CD4-positive, CD25-positive, alpha-beta regulatory T cell (primary cell): ENCODE measurements at places on chromosomes 12 and 14. TPM values are rescaled to one million over a fixed set of nuclear protein-coding genes. Genes with fewer than 3 reads are reported as not detected.

- no peak for DNase-seq
These were observed 431 bp upstream of the RHOJ start for GRCh38 chr14:63203618-63204406.

The KRT74 gene
- not detected for total RNA-seq

DNA sequence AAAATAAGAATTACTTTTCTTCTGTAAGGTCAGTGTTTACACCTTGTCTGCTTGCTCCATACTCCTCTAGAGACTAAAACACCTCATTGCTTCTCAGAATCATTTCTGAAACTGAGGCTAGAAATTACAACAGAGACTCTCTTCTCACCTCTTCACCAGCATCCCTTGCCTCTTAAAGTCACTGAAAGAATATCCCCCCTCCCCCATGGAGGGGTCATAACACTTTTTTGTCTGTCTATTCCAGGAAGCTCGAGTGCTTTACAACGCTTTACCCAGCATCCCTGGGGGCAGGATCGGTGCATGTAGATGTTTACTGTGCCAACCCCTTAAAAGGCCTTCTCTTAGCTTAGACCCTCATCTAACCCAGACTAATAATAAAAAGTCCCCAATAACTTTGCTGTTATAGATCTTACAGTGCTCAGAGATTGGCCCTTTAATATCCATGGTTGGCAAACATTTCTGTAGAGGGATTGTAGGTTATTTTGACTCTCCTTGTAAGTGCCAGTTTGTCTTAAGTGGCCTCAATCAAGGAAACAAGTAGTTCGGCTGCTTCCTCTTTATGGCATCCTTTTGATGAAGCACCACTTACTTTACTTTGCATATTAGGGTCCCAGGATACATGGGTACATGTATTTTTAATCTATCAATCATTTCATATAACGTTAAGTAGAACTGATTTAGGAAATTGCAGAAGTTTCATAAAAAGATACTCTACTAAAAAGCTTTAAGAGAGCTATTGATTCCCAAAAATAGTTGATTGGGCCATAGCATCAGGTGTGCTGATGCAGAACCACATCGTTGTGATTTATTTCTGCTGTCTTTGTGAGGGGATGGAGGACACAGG lies 29.3 kb downstream of the PRKCH start:
- no peak for DNase-seq

- no peak for DNase-seq
These were observed 104.5 kb upstream of the MED13L start for GRCh38 chr12:116381744-116382685.

The KITLG gene
- total RNA-seq: not detected

The C12orf42 gene
- total RNA-seq: 8.3 TPM

The TBK1 gene
- total RNA-seq: 24.3 TPM

DNA sequence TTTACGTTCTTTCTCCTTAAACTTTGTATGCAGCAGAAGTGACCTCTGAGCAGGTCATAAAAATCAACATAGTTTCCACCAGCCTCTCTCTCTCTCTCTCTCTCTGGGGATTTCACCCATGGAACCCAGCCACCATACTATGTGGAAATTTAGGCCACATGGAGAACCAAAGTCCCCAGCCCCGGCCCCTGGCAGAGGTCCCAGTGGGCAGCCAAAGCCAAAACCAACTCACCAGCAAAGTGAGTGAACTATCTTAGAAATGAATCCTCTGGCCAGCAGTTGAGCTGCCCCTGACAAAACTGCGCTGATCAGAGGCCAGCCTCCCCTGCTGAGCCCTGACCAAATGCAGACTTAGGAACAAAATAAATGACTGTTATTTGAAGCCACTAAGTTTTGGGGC lies 9.2 kb downstream of the DUSP6 start:
- no peak for DNase-seq

The PRR4 gene
- total RNA-seq: 1.6 TPM

GRCh38 chr14:68921049-68921448 lies 58.1 kb downstream of the ACTN1 start:
- no peak for DNase-seq

The GLIPR1L1 gene
- not detected for total RNA-seq
